Kidney (tissue), 22 donors: ENCODE measurements at places on chromosomes 1 and 21. TPM values are rescaled to one million over a fixed set of nuclear protein-coding genes. Genes with fewer than 3 reads are reported as not detected.
A peak's percentile ranks its signal among the peaks of the same experiment; 100 is the strongest.

GRCh38 chr21:14685568-14685967 is 139.5 kb upstream of the SAMSN1 start:
- DNase-seq, result no peak

Gene RIPPLY3
- 0.31 TPM for total RNA-seq

GRCh38 chr1:195591917-195592672 is 1016.1 kb downstream of the KCNT2 start:
- DNase-seq, result no peak

DNA sequence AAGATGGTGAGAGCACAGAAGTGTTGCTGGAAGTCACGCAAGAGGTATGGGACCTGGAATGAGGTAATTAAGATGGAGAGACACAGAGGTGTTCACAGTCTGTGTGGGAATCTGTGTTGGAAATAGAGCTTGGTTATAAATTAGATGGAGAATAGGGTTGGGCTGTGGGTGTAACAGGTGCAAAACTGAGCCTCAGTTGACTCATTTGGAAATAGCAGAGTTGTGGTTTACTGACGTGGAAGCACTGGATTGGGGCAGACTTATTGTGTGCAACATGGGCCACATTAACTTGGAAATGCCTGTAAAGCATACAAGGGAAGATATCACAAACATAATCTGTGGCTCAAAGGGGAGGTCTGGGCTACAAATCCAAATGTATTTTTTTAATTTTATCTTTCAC is 13.0 kb downstream of the CAMSAP2 start:
- no peak for DNase-seq

DNA sequence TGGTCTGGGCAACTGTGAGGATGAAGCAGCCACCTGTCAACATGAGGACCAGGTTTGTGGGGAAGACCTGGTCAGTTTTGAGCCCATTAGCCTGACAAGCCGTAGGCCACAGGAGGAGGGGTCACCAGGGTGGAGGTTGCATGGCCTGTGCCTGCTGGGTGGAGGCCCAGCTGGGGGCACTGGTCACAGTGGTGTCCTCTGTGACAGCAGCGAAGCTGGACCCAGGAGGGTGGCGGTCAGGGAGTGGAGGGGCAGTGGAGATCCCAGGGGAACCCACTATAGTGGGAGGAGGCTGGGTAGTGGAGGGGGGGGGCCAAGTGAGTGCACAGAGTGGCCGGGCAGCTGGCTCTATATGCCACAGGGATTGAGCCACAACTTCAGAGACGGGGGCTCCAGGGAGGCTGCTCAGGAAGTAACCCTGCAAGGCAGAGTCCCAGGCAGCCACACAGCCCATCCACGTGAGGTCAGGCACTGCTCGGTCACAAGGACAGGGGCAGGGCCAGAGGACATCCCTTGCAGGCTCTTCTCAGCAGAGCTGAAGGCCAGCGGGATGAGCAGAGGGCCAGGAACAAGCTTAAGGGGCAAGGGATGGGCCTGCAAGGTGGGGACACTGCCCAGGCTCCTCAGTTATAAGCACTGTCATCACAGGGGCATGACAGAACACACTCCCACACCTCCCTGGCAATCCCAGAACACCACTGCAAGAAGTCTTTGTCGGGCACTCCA is 2.3 kb upstream of the C1orf35 start:
- peak; percentile 66 for DNase-seq

DNA sequence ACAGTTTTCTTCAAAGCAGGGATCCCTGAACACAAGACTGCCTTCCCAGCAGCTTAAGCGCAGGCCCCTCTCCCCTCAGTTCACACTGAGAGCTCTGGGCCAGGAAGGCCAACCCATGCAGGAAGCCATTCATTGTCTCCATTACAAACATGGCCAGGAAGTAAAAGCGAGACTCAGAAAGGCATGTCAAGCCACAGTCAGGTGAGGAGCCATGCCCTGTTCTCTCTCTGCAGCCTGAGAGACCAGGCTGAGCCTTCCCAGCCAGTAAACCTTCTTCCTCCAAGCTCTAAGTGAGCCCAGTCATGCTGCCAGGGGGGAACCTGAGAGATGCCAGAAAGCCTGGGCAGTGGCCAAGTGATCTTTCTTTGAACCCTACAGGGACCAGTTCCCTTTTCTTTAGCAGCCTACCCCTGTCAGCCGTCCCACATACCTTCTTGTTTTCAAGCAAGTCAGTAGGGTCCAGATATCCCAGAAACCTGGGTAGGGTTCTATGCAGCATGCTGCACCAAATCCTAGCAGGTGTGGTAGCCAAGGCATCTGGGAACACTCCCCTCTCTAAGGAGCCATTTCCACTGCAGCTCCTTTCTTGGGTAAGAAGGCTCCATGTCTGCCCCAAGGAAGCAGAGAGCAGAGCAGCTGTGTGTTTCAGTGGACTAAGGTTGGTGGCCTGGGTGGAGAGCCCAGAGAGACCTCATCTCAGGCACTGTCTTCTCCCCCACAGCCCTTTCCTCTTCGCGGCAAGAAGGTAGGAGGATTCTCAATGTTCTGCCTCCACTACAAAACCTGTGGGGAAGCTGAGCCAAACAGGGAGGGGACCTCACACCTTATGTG is 977 bp downstream of the TRAF3IP3 start:
- DNase-seq, result no peak
